Iris pigment epithelial cell (primary cell): ENCODE measurements at places on chromosomes 11 and 22.

GRCh38 chr22:50141891-50142363 is 28.6 kb upstream of the PANX2 start:
- DNase-seq, result no peak

DNA sequence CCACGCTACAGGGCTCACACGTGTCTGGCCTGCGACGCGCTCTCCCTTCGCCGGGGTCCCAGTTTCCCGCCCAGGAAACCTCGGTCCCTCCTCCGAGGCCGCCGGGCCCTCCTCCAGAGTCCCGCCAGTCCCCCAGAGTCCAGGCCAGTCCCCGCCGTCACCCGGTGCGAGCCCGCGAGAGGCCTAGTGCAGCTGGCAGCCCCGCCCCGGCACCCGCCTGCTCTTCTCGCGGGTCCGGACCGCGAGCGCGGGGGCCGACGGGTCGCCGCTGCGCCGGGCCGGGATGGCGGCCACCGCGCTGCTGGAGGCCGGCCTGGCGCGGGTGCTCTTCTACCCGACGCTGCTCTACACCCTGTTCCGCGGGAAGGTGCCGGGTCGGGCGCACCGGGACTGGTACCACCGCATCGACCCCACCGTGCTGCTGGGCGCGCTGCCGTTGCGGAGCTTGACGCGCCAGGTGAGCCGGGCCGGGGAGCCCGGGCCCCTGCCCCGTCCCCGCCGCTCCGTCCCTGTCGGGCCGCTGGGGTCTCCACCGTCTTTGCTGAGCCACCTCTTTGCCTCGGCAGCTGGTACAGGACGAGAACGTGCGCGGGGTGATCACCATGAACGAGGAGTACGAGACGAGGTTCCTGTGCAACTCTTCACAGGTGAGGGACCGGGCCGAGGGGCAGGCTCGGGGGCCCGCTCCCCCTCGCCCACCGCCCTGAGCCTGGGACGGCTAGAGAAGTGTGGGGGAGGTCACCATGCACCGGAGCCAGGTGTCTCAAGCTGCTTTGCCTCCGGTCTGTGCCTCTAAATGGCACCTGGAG is at the start of gene PTPMT1:
Gene PTPMT1 (plus strand): TSS at position 260 of the 809 bp plus-strand sequence. CDS start 24 bp downstream, at position 284.
- DNase-seq, result peak; percentile 74

- no peak for DNase-seq
Observed at GRCh38 chr11:65059959-65060824, 1.8 kb upstream of the NAALADL1 start.

GRCh38 chr11:32267679-32268187 is 167.6 kb downstream of the WT1 start:
- no peak for DNase-seq

DNA sequence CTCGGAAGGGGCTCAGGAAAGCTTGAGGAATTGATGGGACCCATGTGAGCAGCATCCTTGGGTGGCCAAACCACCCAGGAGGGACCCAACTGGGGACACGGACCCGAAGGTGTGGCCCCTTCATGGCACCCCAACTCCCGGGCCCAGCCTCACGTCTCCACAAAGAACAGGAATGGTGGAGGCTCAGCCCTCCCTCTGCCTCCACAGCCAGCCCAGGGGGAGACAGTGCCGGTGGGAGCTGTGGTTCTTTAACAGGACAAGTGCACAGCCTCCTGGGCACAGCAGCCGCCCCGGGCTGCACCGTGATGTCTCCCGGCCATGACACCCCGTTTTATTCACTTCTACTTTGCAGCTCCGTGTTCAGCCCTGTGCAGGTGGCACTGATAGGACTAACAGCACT is 587.2 kb downstream of the BRD1 start:
- no peak for DNase-seq

DNA sequence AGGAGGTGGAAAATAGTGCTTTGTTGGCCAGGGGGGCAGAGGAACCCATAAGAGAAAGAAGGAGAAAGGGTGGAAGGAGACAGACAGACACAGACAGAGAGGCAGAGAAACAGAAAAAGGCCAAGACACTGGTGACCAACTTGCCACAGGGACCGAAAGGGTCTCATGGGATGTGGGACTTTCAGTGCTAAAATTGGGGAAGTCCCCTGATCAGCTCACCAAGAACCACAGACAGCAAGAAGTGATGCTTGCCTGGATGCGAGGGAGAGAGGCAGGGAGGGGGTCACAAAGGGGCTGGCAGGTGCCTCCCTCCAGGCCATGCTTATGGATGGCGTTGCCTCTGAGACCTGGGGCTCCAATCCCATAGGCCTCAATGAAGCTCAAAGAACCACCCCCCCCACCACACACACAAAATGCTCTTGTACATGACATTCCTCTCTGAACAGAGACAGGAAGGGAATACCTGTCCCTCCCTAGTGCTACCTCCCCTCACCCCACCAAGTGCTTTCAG is 413.4 kb downstream of the MN1 start:
- no peak for DNase-seq

GRCh38 chr22:26172389-26172990 is 3.2 kb downstream of the SEZ6L start:
- DNase-seq, result peak; percentile 27

- no peak for DNase-seq
Observed at GRCh38 chr11:71120471-71120896, 131.9 kb downstream of the SHANK2 start.

DNA sequence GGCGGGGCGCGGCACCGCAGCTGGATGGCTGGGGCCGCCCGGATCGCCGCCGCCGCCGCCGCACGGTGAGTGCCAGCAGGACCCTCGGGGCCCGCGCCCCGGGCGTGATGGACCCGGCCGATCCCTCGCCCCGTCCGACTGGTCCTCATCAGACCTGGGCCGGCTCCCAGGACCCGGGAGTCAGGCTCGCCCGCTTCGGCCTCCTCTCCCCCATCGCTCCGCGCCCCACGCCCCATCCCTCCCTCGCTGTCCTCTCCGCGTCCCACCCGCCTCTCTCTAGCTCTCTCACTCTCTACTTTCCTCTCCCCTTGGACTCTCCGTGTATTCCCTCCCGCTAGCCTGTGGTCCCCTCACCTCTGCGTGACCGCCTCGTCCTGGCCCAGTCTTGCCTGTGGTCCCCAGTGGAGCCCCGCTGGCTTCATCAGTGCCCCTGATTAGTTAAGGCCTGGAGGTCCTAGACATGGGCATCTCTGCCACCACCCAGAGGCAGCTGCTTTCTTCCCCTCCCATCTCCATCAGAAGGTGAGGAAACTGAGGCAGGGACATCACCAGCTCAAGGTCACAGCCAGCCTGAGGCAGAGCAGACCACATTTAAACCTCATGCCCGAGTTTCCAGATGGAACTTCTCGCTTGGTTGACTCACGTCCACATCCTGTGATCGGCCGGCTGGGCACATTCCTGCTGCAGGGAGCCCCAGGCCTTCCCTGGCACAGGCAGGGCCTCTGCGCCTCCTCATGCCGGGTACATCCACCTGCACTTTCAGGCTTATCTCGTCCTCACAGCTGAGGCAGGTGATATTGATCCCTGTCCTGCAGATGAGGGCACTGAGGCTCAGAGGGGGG is 429 bp downstream of the SLC39A13 start:
- DNase-seq, result peak; percentile 88

- no peak for DNase-seq
Observed at GRCh38 chr11:132127900-132128288, 757.5 kb downstream of the NTM start.

- no peak for DNase-seq
Observed at GRCh38 chr22:41222846-41223507, 17.8 kb downstream of the CHADL start.

GRCh38 chr11:22343371-22344032 is 5.3 kb downstream of the SLC17A6 start:
- DNase-seq, result no peak

- DNase-seq, result no peak
Observed at GRCh38 chr22:30333707-30334087, 7.0 kb upstream of the TBC1D10A start.

DNA sequence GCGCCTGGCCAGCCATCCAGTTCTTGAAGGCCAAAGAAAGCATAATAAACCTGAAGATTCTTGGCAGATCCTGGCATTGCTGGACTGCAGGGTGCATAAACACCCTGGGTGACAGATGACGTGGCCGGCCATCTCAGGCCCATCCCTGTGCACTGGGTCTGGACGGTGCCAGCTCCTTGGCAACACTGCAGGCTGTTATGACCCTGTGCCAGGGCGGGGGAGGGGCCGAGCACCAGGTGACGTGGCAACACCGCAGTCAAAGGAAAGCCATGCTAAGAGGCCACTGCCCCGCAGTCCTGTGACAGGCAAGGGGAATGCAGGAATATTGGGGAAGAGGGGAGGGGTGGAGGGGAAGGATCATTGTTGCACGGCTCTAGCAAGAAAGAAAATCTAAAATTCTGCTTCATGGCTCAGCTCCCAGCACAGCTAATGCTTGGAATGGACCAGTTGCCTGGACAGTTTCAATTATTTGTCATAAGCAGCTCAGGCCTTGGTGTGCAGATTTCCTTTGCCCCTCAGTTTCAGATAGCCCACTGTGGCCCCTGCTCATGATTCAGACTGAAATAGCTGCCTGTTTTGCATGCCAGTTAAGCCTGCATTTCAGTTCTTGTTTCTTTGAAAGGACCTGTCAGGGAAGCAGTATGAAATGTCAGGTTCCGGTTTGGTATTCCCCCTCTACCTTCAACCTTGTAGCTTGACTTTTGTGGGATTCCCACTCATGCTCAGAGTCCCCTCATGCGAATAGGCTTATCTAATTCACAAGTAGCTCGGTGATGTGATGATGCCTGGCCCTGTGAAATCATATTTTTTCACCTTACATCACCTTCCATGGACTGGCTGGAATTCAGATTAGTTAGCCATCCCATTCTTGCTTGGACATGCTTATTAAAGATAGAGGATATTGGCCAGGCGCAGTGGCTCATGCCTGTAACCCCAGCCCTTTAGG is 29.7 kb upstream of the DDX6 start:
- DNase-seq, result no peak

GRCh38 chr11:235609-235996 is 539 bp downstream of the SIRT3 start:
- DNase-seq, result peak; percentile 30

GRCh38 chr11:106670069-106670468 is 348.2 kb downstream of the GUCY1A2 start:
- DNase-seq, result peak; percentile 43

DNA sequence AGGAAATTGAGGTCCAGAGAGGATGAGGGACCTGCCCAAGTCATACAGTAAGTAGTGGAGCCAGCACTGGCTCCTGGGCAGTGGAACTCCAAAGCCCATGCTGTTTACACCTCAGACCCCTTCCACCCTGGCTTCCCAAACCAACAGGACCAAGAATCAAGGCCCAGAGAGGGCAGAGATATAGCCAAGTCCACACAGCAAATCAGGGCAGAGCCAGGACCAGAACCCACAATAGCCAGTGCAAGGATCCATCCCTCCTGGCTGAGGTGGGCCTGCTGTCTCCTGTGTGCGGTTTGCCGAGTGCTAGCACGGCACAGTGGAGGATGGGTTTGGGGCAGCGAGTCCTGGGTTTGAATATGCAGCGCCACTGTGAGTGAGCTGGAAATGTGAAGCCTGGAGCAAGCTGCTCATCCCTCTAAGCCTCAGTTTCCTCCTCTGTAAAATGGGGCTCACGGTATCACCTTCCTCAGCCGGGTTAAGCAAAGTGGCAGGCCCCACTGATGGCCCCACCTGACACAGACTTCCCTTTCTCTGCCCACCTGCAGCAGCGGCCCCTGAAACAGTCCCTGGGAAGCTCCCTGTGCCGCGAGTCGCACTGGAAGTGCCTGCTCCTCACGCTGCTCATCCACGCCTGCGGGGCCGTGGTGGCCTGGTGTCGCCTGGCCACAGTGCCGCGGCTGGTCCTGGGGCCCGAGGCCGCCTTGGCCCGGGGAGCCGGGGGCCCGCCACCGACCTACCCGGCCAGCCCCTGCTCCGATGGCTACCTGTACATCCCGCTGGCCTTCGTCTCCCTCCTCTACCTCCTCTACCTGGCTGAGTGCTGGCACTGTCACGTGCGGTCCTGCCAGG is 2.3 kb downstream of the TMEM151A start:
- DNase-seq, result no peak

- DNase-seq, result peak; percentile 62
Observed at GRCh38 chr11:93740031-93740729, 1.1 kb downstream of the TAF1D start.

DNA sequence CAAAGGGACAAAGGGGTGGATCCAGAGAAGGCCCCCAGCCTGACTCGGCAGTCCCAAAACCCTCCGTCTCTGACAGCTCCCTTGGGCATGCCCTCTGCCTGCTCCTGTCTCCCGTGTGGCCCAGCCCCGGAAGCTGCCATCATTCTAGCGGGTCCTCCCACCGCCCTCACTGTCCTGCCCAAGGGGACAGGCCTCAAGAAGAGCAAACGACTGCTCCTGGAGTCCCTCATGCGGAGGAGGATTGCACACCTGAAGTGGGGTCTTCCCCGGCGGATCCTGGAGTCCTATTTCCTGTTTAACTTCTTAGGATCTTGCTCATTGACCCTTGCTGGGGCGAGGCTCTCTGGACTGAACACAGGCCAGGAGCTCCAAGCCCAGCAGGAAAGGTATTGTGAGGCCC is 2.6 kb upstream of the MEI1 start:
- no peak for DNase-seq

DNA sequence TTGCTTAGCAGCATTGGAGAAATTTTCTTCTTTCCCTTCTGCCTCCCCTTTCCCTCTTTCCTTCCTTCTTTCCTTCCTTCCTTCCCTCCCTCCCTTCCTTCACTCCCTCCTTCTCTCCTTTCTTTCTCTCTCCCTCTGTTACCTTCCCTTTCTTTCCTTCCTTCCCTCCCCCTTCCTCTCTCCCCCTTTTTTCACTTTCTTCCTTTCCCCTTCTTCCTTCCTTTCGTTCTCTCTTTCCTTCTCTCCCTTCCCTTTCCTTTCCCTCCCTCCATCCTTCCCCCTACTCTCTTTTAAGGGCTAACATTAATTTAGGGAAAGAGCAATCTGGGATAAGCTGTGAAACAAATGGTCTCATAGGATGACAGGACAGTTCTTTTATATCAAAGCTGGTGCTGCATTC is 34.1 kb downstream of the SLC5A1 start:
- no peak for DNase-seq

- DNase-seq, result no peak
Observed at GRCh38 chr11:77508019-77508418, 34.1 kb upstream of the PAK1 start.
